ENCODE measurements at places on chromosomes 5 and 9.

DNA sequence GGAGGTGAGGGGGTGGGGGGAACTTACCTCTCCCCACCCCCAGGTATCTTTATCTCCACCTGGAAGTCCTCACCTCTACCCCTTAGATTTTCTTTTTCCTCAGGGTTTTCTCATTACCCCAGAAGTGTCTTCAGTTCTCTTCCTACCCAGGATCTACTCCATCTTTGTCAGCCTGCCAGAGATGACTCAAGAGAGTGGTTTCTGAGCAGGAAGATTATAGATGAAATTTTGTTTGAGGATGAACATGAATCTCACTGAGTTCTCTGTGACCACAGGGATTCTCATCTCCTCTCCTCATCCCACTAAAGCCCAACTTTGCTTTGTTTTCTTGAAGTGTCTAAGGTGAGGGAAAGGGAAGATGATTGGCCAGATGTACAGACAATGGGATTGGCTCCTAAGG is 5.2 kb upstream of the HINT2 start:
- no peak for DNase-seq

DNA sequence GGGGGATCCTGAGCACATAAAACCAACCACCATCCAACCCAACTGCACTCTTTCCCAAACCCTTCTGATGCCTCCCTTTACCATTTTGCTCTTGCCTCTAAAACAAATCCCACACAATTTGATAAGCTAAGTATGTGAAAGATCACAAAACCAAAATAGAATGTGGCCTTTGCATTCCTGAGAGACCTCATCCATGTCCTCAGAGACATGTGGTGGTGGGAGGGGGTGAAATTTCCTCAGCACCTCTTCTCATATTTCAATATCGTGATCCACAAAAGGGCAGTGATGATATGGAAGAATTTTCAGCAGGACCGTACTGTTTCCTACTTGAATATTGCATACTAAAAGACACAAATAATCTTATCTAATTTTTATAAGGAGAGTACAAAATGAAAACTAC is 423.3 kb downstream of the TLE1 start:
- DNase-seq: no peak

- DNase-seq: peak; percentile 47
These were observed 31.1 kb downstream of the OR2K2 start for GRCh38 chr9:111298731-111299598.

DNA sequence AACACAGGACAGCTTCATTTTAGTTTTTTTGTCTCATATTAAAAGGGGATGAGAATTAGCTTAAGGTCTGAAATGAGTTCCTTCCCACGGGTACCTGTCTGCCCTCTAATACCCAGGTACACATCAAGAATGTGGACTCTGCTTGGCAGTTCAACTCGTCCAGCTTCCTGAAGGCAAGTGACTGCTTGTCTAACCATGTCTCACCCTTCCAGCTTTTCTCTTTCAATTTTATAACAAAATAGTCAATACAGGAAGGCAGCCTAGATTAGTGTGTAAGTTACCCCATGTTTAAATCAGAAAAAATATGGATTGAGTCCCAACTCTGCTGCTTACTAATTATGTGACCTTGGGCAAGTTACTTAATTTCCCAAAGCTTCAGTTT is 50.5 kb upstream of the C5orf46 start:
- DNase-seq: no peak

DNA sequence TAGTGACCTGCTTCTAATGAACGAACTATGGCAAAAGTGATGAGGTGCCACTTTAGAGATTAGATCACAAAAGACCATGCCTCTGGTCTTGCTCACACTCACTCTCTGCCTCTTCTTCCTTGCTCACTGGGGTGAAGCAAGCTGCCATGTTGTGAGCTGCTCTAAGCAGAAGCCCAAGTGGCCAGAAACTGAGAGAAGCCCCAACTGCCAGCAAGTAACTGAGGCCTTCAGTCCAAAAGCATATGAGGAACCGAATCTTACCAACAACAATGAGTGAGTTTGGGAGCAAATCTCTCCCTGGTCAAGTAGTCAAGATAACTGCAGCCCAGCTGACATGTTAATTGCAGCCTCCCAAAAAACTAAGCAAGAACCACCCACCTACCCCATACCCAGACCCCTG is 126.0 kb upstream of the ACO1 start:
- DNase-seq: no peak

DNA sequence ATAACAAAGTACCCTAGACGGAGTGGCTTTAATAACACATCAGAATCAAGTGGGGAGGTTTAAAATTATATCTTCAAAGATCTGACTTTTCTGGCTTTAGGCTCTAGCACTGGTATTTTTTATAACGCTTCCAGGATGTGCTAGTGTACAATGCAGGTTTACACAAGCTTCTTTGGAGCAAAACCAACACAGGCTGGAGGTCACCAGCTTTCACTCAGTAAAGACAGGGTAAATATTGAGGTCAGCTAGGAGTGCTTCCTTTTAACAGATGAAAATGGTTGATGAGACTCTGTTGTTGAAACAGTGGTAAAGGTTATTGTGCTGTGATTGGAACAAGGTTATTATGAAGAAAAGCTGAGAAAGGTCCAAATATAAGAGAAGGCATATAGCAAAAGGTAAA is 414.2 kb downstream of the TAF11L14 start:
- DNase-seq: no peak

- DNase-seq: peak; percentile 30
These were observed 123.5 kb upstream of the LMX1B start for GRCh38 chr9:126490214-126490631.

DNA sequence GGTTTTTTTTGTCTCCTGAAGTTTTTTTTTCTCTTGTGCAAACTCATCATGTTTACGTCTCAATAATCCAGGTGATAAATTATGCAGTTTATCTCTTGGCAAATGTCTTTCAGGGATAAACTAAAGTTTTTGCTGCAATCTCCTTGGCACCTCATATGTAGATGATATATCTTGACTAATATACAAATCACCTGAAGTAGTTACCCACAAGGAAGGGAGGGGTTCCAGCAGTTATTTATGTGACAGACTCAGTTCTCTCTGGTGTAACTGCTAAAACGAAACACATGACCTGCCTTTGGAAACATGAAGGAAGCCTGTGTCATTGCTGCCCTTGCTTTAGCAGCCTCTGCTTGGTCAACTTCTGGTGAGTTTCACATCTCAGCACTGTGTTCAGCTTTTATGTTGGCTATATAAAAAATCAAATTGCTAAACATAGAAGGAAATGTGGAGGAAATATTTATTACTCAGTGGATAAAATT is 39.3 kb upstream of the KIAA1958 start:
- DNase-seq: no peak

DNA sequence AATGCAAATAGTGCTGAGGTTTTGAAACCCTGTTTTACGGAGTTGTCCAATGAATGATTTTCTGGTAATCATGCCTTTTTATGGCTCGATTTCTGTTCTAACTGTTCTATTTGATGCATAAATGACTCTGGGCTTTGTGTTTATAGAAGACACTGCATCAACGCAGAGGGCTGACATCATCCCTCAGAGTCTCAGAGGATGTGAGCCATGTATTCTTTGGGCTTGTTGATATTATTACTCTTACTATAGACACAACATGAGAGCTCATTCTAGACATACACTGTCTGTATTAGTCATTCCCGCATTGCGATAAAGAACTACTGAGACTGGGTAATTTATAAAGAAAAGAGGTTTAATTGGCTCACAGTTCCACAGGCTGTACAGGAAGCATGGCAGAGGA is 31.6 kb downstream of the CDH6 start:
- DNase-seq: no peak

- DNase-seq: no peak
These were observed 272.3 kb downstream of the ZSWIM6 start for GRCh38 chr5:61604076-61605025.

DNA sequence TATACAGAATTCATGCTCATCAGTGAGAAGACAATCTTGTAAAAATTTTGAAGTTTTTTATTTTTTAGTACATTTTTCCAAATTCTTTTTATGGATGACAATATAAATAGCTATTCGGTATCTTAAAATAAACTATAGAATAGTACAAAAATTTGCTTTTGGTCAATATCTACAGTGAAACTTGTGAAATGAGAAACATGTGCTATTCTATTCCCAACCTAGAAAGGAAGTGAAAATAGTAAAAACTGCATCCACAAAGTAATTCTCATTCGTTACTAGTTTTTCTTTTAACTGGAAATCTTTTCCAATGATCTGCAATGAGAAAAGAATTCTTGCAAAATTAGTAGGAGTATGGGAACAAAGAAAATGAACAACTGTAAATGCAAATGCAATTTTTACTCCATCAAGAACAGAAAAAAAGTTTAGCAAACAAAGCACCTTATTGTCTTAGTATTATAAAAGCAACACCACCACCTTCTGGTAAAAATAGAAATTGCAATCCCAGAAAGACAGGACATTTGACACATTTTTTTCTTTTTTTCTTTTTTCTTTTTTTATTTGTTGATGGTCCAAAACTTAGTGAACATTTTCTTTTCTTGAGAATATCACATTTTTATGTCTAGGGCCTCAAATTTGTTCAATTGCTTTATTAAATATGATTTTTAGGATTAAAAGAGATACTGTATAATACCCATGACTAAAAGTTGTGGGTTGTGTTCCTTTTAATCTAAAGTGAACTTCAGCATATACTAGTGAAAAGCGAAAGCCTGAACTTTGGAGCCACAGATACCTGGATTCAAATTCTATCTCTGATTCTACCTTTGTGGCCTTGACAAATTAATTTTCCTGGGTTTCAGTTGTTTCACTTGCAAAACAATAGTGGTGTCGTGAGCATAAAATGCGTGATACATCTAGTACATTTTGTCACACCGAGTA is 72.3 kb downstream of the SLCO4C1 start:
- DNase-seq: peak; percentile 42

DNA sequence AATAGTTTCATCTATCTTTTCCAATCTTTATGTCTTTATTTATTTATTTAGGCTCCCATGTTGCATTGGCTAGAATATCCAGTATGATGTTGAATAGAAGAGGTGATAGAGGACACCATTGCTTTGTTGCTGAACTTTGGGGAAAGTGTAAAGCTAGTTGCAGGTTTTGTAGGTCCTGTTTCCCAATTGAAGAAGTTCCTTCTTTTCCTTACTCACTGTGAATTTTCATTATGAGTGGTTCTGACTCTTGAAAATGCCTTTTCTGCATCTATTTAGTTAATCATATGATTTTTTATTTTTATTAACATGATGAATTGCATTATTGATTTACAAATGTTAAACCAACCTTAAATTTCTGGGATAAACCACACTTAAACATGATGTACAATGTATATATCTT is 58.9 kb upstream of the NR3C1 start:
- no peak for DNase-seq

DNA sequence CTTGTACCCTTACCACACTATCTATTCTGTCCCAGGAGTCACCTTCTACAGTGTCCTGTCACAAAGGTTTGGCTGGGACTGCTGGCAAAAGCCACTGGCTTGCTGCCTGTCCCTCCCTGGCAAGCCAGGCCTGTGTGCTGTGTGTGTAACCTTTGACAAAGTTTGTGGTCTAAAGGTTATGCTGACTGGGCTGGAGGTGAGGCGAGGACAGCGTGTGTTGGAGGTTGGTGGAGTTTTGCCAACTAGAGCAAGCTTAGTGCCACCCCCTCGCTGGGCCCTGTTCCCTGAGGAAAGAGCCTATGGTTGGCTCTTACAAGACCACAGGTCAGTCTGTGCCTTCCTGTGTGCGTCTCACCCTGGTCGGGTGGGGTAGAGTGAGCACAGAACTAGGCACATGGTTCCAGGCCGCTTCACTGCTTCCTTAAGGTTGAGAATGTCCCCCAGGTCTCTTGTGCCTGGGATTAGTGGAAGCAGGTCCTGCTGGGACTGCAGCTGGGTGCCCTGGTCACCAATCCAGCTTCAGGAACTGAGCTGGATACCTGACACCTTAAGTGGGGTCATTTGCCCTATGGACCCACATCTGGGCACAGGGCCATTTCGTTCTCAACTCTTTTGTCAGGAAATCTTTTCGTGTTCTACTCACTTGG is 152.2 kb downstream of the GADD45G start:
- DNase-seq: no peak

- DNase-seq: no peak
These were observed 40.9 kb upstream of the APC start for GRCh38 chr5:112696786-112697185.

GRCh38 chr5:34833976-34834793 is 4.8 kb upstream of the TTC23L start:
- no peak for DNase-seq

GRCh38 chr9:73294336-73294735 is 142.7 kb downstream of the ANXA1 start:
- no peak for DNase-seq

GRCh38 chr5:156155598-156155997 is 171.4 kb upstream of the SGCD start:
- DNase-seq: no peak

DNA sequence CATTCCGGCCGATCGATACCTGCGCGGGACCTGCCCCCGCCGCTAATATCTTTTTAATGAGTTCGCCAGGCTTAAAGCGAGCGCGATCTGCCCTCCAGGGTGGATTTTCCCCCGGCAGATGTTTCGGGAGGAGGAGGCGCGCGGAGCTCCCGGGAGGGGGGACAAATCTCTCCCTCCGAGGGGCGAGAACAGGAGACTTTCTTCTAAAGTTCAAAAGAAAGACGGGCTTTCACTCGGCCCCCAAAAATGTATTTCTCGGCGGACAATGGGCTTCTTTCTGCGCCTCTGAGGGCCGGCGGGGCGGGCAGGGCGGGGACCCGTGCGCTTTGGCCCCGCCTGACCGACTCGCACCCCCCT is 4.1 kb upstream of the PRDM12 start:
- DNase-seq: no peak

DNA sequence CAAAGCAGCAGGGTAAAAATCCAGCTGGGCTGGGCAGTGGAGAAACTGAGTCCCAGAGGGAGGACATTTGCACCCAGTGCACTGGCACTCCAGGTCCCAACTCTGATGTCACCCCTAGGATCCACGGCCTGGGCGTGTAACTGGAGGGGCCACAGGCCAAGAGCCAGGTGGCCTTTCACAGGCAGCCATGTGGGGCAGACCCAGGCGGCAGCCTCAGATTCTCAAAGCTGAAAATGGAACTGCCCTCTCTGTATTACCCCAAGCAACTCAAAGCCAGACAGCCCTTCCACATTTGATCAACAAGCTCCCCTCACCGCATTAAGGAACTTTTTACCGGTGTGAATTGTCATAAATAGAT is 46.7 kb downstream of the RASGEF1C start:
- no peak for DNase-seq

GRCh38 chr5:145598184-145598583 is 237.0 kb downstream of the PRELID2 start:
- no peak for DNase-seq

DNA sequence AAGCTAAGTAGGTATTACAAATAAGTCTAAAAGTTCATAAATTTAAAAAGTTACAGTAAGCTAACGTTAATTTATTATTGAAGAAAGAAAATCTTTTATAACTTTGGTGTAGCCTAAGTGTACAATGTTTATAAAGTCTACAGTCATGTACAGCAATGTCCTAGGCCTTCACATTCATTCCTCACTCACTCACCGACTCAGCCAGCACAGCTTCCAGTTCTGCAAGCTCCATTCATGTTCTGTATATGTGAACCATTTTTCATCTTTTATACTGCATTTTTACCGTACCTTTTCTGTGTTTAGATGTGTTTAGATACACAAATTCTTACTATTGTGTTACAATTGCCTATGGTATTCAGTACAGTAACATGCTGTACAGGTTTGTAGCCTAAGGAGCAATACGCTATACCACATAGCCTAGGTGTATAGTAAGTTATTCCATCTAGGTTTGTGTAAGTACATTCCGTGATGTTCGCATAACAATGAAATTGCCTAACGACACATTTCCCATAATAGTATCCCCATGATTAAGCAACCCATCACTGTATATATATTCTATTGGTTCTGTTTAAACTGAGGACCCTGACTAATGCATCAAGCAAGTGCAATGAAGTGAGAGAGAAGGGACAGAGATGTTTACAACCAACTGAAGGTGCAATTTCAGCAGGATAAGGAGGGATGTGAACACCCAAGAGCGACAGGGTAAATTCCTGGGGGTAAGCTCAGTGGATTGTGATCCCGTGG is 88.9 kb upstream of the TRIO start:
- no peak for DNase-seq
